Osteocyte (in vitro differentiated cells): ENCODE measurements at places on chromosomes 16 and 17. TPM values are rescaled to one million over a fixed set of nuclear protein-coding genes. Genes with fewer than 3 reads are reported as not detected.

DNA sequence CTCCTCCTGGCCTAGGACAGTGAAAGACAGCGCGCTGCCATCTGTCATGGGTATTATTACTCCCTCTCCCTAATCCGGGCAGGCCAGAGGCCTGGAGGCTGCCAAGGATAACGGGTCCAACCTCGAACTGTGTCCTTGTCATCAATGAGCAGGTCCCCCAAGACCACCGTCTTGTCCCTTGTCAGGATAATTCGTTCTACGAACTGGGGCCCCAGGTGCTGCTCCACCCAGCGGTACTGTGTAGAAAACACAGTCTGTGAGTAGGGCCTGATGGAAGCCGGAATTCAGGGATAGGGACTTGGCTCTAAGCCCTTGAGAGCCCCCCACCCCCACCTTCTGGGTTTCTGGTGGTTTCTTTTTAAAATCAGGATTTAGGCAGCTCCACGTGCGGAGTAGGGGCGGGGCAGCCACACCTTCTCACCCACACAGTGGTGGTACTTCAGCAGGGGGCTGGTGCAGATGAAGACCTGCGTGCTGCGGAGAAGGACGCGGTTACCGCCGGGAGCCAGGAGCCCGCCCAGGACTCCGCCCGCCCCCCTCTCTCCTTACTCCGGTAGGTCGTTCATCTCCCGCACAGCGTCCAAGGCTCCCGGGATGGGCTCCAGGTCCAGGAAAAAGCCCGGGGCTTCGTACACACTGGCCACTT lies 787 bp downstream of the NT5C start:
- H3K27me3 ChIP-seq, result no peaks in the 10 kb centered on the region
- H3K27ac ChIP-seq, result peak overlapping the region; percentile 88
- peaks cover 11% of the 10 kb centered on the region for H3K4me1 ChIP-seq
- peaks cover 4% of the 10 kb centered on the region for H3K36me3 ChIP-seq
- no peak for DNase-seq
- H3K4me3 ChIP-seq, result peak overlapping the region; percentile 88

DNA sequence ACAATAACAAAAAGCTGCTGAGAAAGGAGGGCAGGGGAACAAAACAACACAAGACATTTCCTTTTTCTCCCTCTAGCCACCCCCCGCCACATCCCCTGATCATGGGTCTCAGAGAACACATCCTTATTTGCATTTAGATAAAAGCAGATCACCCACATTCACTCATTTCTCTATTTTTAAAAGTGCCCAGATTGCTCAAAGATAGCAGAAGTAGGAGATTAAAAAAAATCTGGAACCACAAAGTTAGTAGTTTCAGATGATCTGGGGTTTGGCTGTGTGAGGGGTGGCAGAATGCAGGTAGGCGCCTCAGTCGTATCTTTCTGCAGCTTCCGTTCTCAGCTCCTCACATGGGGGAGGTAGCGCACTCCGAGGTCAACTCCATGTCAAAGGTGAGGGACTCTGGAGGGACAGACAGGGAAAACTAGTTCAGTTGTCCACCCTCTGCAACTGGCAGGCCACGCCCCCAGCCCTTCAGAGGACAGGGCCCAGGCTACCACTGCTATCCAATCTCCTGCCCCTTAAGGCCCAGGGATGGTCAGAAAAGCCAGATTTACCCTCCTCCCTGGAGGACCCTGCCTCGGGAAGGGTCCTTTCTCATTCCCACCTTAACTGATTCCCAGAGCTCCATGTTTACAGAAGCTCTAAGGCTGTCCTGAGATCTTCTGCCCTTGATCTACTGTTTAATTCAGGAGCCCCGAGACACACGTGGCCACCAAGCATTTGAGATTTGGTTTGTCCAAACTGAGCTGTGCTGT lies 27.3 kb downstream of the STAT5A start:
- H3K4me1 ChIP-seq, result peaks cover 19% of the 10 kb centered on the region
- H3K27ac ChIP-seq, result no peak overlapping the region

- H3K4me1 ChIP-seq, result no peaks in the 10 kb centered on the region
- DNase-seq, result no peak
- H3K36me3 ChIP-seq, result no peaks in the 10 kb centered on the region
- H3K27me3 ChIP-seq, result peaks cover 19% of the 10 kb centered on the region
- no peak overlapping the region for H3K4me3 ChIP-seq
Observed at GRCh38 chr17:79304884-79305283, 230.3 kb downstream of the ENGASE start.

- no peaks in the 10 kb centered on the region for H3K27me3 ChIP-seq
- no peaks in the 10 kb centered on the region for H3K4me1 ChIP-seq
- H3K27ac ChIP-seq, result no peak overlapping the region
- no peak for DNase-seq
Observed at GRCh38 chr16:48901712-48902374, 291.9 kb upstream of the N4BP1 start.

- H3K27me3 ChIP-seq, result no peaks in the 10 kb centered on the region
- no peaks in the 10 kb centered on the region for H3K4me1 ChIP-seq
- H3K4me3 ChIP-seq, result no peak overlapping the region
- no peaks in the 10 kb centered on the region for H3K36me3 ChIP-seq
Observed at GRCh38 chr17:58741121-58741625, 14.5 kb upstream of the PPM1E start.

DNA sequence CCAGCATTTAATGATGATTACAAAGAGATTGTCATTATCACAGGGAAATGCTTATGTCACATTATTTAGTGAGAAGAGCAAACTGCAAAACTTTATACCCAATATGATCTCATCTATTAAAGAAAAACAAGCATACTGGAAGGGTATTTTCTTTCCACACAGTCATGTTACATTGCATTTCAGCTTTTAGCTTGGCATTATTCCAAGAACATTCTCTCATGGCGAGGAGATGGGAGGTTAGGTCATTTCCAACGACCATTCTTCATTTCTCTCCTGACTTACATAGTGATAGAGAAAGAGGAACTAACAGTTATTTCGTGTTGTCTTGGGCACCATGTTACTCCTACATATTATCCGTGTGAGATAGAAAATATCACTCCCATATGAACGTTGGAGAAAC lies 309.4 kb upstream of the XYLT1 start:
- H3K27me3 ChIP-seq, result no peaks in the 10 kb centered on the region
- H3K4me3 ChIP-seq, result no peak overlapping the region
- no peaks in the 10 kb centered on the region for H3K4me1 ChIP-seq
- DNase-seq, result no peak

GRCh38 chr16:13150181-13150885 lies 248.9 kb downstream of the SHISA9 start:
- DNase-seq, result no peak
- no peak overlapping the region for H3K4me3 ChIP-seq
- H3K36me3 ChIP-seq, result no peaks in the 10 kb centered on the region
- H3K27me3 ChIP-seq, result no peaks in the 10 kb centered on the region
- H3K27ac ChIP-seq, result no peak overlapping the region
- no peaks in the 10 kb centered on the region for H3K4me1 ChIP-seq

- peaks cover 3% of the 10 kb centered on the region for H3K36me3 ChIP-seq
- DNase-seq, result no peak
- H3K4me1 ChIP-seq, result peaks cover 18% of the 10 kb centered on the region
- H3K27ac ChIP-seq, result no peak overlapping the region
- no peak overlapping the region for H3K4me3 ChIP-seq
- no peaks in the 10 kb centered on the region for H3K27me3 ChIP-seq
Observed at GRCh38 chr17:67388986-67389385, 11.9 kb downstream of the PITPNC1 start.

DNA sequence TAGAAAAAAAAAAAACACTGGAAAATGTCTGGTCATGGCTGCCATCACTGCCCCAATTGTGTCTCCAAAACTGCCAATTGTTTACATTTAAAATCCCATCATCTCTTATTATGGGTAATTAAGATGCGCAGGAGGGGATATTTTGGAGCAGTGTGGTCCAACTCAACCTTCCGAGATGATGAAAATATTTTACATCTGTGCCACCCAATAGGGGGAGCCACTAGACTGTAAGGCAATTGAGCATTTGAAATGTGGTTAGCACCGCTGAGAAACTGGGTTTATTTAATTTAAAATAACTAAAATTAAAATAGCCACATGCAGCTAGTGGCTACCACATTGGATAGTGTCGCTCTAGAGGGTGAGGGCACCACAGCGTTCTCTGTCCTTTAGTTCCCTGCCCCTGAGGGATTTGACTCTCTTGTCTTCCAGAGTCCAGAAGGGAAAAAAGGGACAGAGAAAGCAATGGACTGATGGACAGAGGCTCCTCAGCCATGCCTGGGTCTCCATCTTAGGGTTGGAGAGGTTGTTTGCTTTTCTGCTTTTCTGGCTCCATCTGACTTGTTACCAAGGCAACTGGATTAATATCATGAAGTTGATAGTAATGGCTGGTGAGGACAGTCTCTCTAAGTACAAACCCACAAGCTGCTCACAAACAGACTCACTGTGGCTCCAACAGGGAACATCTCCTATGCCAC lies 3.5 kb downstream of the MPO start:
- H3K36me3 ChIP-seq, result no peaks in the 10 kb centered on the region
- no peaks in the 10 kb centered on the region for H3K4me1 ChIP-seq
- H3K4me3 ChIP-seq, result no peak overlapping the region
- H3K27ac ChIP-seq, result no peak overlapping the region
- DNase-seq, result peak; percentile 27

DNA sequence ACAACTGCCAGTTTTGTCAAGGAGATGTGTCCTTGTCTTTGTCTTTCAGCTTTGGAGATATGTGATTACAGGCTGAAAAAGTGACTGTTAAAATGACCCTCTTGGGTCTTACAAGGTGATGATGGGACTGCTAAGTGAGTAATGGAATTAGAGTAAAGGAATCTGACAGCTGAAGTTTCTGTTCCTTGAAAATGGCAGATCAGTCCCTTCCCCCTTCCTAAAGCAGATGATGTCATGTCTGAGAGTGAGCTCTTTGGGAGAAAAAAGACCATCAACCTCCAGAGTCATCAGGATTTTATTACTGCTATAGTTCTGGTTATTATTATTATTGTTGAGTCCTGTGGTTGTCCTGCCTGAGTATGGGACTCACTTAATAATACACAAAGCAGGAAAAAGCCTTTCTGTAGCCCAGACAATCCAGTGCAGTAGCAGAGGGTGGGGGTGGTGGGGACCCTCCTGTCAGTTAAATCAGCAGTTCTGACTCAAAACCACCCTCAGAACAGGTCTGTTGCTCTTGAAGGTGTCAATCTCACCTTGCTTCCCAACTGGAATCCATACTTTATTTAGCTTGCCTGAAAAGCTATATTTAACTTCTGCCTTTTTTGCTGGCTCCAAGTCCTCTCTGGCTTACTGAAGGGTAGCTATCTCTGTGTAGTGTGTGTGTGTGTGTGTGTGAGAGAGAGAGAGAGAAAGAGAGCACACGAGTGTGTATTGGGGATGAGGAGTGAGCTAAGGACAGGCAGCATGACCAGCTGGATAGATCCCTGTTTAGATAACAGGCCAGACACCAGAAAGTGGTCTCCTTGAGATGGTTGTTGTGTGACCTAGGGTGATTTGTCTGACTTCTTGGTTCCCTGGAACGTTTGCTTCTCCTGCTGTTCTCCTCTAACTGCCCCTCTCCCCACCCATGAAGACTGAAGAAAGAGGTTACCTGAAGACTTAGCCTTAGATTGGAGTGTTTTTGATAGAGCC lies 4.9 kb downstream of the HROB start:
- H3K36me3 ChIP-seq, result peaks cover 2% of the 10 kb centered on the region
- DNase-seq, result no peak
- H3K4me3 ChIP-seq, result no peak overlapping the region
- H3K4me1 ChIP-seq, result peaks cover 6% of the 10 kb centered on the region

- no peaks in the 10 kb centered on the region for H3K36me3 ChIP-seq
- no peak overlapping the region for H3K27ac ChIP-seq
- DNase-seq, result no peak
- H3K4me3 ChIP-seq, result no peak overlapping the region
Observed at GRCh38 chr16:58299757-58300349, 5.0 kb upstream of the PRSS54 start.

GRCh38 chr16:85069171-85069570 lies 41.6 kb downstream of the KIAA0513 start:
- H3K4me3 ChIP-seq, result no peak overlapping the region
- no peak for DNase-seq
- no peaks in the 10 kb centered on the region for H3K27me3 ChIP-seq
- H3K27ac ChIP-seq, result no peak overlapping the region
- peaks cover 4% of the 10 kb centered on the region for H3K4me1 ChIP-seq

DNA sequence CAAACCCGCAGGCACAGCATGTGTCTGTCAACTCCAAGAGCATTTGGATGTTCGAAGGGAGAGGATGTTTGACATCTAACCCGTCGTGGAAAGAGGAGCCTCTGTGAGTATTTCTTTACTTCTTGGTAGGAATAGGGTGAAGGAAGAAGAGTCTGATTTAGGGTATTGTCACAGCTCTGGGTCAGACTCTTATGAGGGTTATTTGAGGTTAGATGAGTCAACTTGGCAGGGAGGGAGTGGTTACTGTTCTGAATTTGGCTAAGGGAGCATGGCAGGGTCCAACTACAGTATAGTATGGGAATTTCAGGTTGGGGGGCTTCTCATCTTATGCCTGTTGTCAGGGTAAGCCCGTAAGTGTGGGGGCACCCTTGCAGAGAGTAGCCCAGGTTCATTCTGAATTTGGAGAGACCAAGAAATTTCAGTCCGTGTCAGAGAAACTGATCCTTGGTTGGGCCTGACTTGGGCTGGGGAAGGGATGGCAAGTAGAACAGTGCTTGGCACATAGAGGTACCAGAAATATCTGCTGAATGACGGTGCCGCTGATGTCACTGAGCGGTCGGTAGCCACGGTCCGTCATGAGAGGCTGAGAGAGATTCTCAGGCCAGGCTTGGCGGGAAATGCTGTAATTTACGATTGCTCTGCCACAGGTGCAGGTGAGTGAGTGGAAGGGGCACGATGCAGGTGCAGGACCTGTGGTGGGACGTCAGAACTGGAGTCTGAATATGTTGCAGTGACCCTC lies 43.2 kb downstream of the MYH3 start:
- H3K4me1 ChIP-seq, result peaks cover 9% of the 10 kb centered on the region
- H3K36me3 ChIP-seq, result no peaks in the 10 kb centered on the region
- no peak for DNase-seq
- H3K4me3 ChIP-seq, result no peak overlapping the region

GRCh38 chr16:35296962-35297653 lies 1837.7 kb downstream of the TP53TG3F start:
- DNase-seq, result no peak
- no peak overlapping the region for H3K27ac ChIP-seq
- H3K4me1 ChIP-seq, result no peaks in the 10 kb centered on the region
- H3K27me3 ChIP-seq, result no peaks in the 10 kb centered on the region

DNA sequence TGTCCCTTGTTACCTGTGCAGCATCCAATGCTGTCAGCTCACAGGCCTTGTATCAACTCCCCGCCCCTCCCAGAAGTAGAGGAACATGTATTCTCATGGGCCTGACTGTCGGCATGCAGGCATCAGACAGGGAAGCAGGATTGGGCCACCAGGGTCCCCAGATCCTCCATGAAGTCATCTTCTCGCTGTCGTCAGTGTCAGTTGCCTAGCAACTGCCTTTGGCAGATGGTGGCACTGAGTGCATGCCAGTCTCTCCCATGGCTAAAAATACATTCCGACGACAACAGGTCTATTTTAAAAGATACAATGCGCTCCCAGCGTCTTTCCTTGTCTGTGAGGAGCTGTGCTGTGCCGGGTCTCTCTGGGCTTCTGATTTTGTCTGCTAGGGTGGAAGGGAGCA lies 36.8 kb upstream of the CES5A start:
- H3K4me3 ChIP-seq, result no peak overlapping the region
- H3K27me3 ChIP-seq, result no peaks in the 10 kb centered on the region
- no peak for DNase-seq
- no peaks in the 10 kb centered on the region for H3K4me1 ChIP-seq
- no peak overlapping the region for H3K27ac ChIP-seq
- no peaks in the 10 kb centered on the region for H3K36me3 ChIP-seq

GRCh38 chr17:69331756-69332155 lies 4.8 kb upstream of the ABCA5 start:
- no peak for DNase-seq
- no peaks in the 10 kb centered on the region for H3K4me1 ChIP-seq

Gene FSCN2
- total RNA-seq, result 3.0 and 3.7 TPM in 2 replicates

Gene KCNH6
- total RNA-seq, result not detected in 2 replicates

Gene KIF19
- total RNA-seq, result not detected in 2 replicates

Gene CCL15
- total RNA-seq, result not detected in 2 replicates

Gene ABR
- 110 and 114 TPM in 2 replicates for total RNA-seq

Gene KRT15
- total RNA-seq, result not detected in 2 replicates

Gene GPS1
- 100 and 108 TPM in 2 replicates for total RNA-seq

Gene CFAP119
- 5.0 and 9.7 TPM in 2 replicates for total RNA-seq

Gene FBXW10B
- total RNA-seq, result 0.40 TPM in 1 of 2 replicates, not detected in the other
